Stimulated activated CD8-positive, alpha-beta memory T cell treated with anti-CD3 and anti-CD28 coated beads, Interleukin-15, amount 100 ng/mL, for 24 hours (primary cell): ENCODE measurements at places on chromosomes 12 and 14.

GRCh38 chr12:122203301-122204166 is at the start of gene B3GNT4:
B3GNT4 (plus strand) TSS chr12:122203709; CDS start chr12:122204619, 910 bp downstream.
- DNase-seq = no peak

- DNase-seq = no peak
Measured at GRCh38 chr14:104601786-104602185, 2.8 kb downstream of the TMEM179 start.

DNA sequence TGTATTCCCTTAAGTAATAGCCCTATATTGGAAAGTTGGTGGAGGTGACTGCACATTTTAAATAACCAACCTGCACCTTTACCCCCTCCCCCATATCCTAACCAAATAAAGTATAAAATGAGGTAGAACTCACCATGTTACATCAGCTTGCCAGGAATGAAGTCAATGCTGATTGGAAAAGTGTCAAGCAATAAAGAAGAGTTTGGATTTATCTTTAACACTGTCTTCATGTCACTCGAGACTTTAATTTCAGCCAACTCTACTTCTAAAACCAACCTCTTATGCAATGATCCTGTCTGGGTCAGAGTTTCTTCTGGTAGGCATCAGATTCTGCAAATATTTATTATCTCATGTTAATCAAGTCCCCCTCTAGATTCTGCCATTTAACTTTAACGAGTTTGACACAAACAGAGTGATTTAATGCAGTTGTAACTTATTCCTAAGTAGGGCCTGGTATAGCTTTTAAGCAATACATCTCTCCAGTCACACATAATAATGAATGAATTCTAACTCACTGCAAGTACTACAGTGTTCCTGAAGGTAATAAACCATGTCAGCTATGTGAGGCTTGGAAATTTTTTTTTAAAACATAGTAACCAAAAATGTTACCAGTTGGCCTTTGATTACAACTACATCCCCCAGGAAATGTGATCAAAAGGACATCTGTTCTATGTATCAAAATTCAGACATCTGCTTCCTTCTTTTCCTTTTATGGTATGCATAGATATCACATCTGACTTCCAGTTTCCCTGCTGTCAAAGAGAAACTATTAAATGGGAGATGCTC is 98.7 kb downstream of the ERGIC2 start:
- DNase-seq = no peak

- no peak for DNase-seq
Measured at GRCh38 chr12:89685363-89685972, 23.2 kb downstream of the ATP2B1 start.

DNA sequence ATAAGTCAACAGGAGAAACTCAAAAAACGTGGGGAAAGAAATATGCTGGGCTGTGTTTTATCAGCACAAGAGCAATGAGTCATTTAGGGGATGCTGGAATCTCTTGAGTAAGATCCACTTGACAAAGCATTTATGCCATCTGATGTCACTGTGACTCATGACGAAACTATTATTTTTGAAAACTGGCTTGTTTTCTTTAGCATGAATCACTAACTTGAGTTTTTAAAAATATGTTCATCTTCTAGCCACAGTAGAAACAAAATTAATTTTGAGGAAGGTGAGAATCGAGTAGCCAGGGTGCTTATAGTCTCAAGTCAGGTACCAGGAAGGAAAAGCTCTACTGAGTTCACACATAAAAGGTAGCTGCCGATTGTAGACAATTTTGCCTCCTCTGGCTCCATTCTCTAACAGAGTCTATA is 456.2 kb upstream of the MGAT4C start:
- DNase-seq = no peak

- no peak for DNase-seq
Measured at GRCh38 chr12:113359133-113359938, 949 bp downstream of the PLBD2 start.

DNA sequence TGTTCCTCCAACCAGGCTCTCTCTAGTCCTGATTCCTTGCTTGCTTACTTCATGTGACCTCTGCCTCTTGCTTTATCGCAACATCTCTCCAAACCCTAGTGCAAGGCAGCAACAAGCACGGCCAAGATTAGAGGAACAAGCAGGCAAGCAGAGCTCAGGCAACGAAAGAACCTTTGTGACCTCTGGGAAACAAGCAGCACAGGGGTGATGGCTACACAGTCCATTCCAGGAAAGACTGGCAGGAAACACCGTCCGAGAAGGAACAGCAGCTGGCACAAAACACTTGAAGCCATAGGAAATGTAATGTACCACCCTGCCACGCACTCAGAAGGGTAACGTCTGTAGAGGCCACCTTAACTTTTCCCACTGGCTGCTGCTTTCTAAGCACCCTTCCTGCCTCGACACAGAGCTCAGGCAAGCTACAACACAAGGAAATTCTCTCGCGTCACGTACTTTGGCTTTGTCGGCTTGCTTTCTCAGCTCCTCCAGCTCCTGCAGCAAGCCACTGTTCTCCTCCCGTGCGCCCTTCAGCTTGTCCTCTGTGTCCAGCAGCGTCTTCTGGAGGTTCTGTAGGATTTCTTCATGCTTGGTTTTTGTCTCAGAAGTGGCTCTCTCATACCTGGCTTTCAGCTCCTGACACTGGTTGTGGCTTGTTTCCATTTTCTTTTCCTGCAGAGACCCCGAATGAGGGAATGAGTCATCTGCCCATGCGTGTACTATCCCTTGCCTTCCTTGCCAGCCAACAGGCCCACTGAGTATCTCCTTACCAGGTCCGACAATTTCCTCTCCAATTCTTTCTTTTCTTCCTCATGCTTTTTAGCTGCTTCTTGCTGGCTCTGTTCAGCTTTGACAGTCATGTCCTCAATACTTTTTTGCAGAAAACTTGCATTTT is 61.4 kb upstream of the VPS33A start:
- DNase-seq = no peak

- no peak for DNase-seq
Measured at GRCh38 chr14:58732387-58732786, 94.6 kb downstream of the DACT1 start.

DNA sequence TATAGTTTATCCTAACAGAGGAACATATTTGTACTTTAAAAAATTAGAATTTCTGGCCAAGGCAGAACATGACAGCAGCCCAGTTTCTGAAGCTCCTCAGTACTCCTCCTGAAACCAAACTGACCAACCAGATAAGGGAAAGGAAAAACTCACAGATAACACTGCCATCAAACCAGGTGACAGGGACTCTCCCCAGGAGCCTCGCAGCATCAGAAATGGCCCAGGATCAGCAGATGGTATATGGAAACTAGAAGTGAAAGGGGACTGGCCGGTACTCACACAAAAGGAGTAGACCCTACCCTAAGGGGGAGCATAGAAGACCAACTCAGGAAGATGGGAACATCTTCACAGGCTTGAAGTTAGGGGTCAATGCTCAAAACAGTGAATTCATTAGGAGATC is 22.0 kb downstream of the GALC start:
- no peak for DNase-seq

- no peak for DNase-seq
Measured at GRCh38 chr12:124428792-124429281, 133.9 kb downstream of the RFLNA start.

DNA sequence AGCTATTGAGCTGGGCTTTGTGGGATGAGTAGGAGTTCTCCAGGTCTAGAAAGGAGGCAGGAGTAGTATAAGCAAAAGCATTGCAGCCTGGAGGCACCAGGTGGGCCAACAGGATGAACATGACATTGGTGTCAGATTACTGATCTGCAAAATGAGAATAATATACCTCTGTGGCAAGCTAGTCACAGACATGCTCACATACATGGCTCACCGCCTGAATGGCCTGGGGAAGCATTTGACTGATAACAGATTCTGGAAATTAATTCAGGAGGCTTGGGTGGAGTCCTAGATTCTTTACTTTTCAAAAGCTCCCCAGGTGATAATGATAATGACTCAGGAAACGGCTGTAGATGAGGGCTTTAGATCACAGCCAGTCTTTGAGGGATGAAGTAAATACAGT is 709 bp downstream of the TCL1B start:
- no peak for DNase-seq

DNA sequence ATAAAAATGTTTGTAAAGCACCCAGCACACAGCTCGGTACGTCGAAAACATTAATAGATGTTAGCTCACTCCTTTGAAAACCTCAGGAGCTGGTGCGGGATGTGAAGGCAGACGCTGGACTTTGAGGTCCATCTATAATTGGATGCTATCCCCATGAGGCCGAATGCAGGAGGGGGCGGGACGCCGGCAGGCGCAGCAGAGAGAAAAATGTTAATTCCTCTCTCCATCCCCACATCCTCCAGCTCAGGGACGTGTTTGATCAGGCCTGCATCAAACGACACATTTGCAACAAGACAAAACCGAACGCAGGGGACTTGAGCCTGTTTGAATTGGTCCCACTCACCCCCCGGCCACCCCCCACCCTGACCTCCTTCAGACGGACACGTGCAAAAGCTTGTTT is 231.0 kb downstream of the RBM19 start:
- no peak for DNase-seq

DNA sequence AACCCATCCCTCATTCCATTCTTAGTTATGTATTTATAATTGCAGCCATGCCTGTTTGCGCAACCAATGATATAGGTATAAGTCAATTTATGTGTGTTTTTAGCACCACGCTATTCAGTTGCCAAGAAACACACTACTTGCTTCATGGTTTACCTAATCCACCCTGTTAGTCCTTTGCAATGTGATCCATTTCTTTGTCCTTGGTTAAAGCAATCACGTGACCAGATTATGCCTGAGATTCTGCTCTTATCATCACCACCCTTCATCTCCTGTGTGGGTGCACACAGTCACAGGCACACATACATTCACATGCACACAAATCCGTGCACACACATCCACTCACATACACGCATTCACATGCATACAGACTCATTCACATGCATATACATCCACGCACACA is 52.3 kb upstream of the KCNA5 start:
- DNase-seq = no peak

DNA sequence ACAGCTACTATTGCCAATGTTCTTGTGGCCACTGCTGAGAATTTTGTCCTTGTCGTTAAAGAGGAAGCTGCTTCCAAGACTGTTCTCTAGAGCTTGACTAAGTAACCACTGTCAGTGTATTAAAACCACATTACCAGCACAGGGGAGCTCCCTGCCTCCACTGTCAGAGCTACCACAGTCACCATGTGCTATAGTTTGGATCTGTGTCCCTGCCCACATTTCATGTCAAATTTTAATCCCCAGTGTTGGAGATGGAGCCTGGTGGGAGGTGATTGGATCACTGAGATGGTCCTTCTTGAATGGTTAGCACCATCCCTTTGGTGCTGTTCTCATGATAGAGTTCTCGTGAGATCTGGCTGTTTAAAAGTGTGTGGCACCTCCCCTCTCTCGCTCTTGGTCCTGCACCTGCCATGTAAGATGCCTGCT is 23.2 kb upstream of the RAP1B start:
- DNase-seq = no peak

DNA sequence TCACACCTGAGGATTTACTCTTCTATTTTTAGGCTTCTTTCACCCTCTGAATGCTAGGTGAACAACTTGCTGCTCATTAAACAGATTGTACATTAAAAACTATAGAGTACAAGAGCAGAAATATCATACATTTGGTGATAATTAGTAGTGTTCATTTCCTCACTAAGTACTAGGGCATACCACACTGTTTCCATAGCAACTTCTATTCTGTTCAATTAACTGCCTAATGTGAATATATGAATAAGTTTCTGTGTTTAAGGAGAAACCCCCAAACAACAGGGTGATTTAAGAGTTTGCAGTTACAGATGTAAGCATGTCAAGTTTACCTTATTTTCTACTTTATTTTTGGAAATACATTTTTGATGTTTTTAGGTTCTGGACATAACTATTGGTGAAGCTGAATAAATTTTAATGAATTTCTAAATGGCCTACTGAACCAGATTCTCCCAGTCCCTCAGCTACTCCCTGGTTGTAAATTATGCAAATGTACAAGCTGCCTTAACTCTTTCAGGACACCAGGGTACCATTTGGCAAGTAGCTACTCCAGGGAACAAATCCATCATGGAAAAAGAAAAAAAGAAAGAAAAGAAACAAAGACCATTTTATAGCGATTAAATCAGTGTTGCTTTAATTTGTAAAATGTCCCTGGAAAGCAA is 199.8 kb upstream of the NAV3 start:
- no peak for DNase-seq

- no peak for DNase-seq
Measured at GRCh38 chr14:102215576-102216250, 76.0 kb downstream of the WDR20 start.

DNA sequence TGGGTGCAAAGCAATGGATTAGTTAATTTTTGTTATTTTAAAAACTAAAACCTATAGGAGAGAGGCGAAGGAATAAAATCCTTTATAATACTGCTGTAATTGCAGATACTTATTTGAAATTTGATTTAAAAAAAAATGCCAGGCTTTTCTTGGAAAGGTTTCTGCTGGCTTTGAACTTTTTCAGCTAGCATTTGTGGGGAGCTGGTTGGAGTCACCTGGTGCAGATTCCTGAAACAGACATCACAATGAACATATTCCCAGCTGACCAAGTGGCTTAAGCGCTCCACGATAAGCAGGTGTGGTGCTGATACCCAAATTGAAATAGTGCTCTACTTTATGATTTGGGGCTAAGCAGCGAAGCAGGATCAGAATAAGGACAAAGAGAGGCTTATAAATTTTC is 42.9 kb downstream of the DACT1 start:
- DNase-seq = no peak

DNA sequence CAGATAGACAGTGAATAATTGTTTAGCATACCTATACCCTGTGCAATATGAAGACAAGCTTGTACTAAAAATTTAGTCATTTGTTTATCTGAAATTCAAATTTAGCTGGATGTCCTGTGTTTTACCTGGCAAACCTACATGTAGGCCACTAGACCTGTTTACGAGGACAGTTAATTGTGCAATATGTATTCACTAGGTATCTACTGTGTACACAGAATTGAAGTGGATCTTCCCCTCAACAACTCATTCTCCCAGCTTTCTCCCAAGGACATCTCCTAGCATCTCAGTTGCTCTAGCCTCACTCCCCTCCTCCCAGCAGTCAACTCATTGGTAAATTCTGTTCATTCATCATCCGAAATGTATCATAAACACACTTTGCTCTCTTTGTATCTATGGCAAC is 25.3 kb downstream of the AK7 start:
- no peak for DNase-seq

GRCh38 chr12:109535863-109536250 is 37.4 kb downstream of the MMAB start:
- DNase-seq = no peak

- DNase-seq = no peak
Measured at GRCh38 chr14:92323916-92324818, 1.2 kb downstream of the SLC24A4 start.

GRCh38 chr12:129561304-129561703 is 342.5 kb downstream of the TMEM132D start:
- no peak for DNase-seq

- DNase-seq = no peak
Measured at GRCh38 chr14:63388766-63389431, 70.2 kb upstream of the GPHB5 start.

DNA sequence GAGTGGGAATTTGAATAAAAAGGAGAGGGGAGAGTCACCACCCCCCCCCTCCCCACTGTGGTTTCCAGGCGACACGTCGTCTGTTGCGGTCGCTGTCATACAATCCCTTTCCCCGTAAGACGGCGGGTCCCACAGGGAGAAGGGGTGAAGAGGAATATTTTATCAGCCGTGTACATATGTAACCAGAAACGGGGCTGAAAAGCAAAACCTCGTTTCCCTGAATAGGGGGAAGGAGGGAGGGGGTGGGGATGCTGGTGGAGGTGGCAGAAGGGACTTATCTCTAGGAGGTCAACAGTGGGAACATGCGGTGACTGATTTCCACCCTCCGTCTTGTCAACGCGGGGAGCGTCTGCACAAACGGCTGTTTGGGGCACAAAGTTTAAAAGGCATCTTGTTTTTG is 171.4 kb downstream of the RBM19 start:
- DNase-seq = no peak

- DNase-seq = no peak
Measured at GRCh38 chr12:107594995-107595394, 90.6 kb upstream of the PWP1 start.
